GM12878 (cell line): ENCODE measurements at places on chromosomes 7 and 10.

- no peak overlapping the region for H3K27ac ChIP-seq
- no peaks in the 10 kb centered on the region for H3K36me3 ChIP-seq
- no peaks in the 10 kb centered on the region; the same call in 1 of the 2 replicates for H3K27me3 ChIP-seq
- no peak for DNase-seq
Measured at GRCh38 chr7:134372858-134373257, 56.1 kb upstream of the SLC35B4 start.

GRCh38 chr7:39616138-39616537 lies 7.2 kb upstream of the RALA start:
- H3K27me3 ChIP-seq: no peaks in the 10 kb centered on the region
- no peak for DNase-seq
- no peaks in the 10 kb centered on the region for H3K36me3 ChIP-seq
- H3K4me1 ChIP-seq: peaks cover 1% of the 10 kb centered on the region; the same call in 1 of the 2 replicates

- no peak overlapping the region for H3K27ac ChIP-seq
- no peak overlapping the region for H3K4me3 ChIP-seq
- no peak for DNase-seq
Measured at GRCh38 chr7:146878901-146879300, 762.3 kb downstream of the CNTNAP2 start.

DNA sequence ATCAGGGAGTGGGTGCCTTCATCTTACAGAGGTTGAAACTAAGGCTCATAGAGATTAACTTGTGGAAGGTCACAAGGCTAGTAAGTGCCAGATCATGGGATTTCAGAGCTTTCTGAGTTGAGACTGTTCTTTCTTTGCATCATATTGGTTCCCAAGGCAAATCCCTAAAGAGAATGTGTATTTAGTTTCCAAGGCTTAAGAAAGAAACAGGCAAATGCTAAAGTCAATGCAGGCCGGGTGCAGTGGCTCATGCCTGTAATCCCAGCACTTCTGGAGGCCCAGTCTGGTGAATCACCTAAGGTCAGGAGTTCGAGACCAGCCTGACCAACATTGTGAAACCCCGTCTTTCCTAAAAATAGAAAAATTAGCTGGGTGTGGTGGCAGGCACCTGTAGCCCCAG lies 19.8 kb downstream of the CDK1 start:
- no peak overlapping the region for H3K27ac ChIP-seq
- no peak overlapping the region for H3K4me3 ChIP-seq
- no peaks in the 10 kb centered on the region for H3K4me1 ChIP-seq
- H3K27me3 ChIP-seq: no peaks in the 10 kb centered on the region
- no peak for DNase-seq
- H3K36me3 ChIP-seq: peaks cover 1% of the 10 kb centered on the region

DNA sequence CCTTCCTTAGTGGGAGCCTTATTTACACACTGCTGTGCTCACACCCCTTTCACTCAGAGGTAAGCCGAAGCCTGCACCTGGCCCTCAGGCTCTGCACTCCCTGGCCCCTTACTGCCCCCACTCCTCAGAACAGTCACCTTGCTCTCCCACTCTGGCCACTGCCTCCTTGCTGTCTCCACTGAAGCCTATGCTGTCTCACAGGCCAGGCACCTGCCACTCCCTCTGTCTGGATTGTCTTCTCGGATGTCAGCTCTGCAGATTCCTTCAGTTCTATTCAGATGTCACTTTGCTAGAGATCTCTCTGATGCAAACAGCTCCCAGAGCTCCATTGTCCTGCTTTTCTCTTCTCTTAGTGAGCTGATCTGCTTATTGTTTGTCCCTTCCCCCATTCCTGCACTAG lies 390.7 kb downstream of the DPP6 start:
- H3K27ac ChIP-seq: no peak overlapping the region
- no peaks in the 10 kb centered on the region for H3K27me3 ChIP-seq
- no peaks in the 10 kb centered on the region for H3K36me3 ChIP-seq
- no peak for DNase-seq
- no peaks in the 10 kb centered on the region for H3K4me1 ChIP-seq
- H3K4me3 ChIP-seq: no peak overlapping the region

DNA sequence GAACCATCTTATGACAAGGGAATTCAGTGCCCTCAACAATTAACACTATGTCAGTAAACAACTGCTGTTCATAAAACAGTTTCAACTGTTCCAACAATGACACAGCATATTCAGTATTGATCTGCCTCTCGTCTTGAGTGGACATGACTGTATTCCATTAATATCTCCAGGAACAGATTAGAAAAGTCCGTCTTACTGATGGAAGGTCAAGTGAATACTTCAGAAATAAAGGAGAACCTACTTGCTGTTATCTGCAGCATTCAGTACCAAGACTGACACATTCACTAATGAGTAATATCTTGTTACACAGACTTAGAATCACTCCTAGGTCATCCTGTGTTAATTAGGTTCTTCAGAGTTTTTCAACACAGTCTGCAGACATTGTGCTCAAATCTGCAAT lies 12.1 kb downstream of the KBTBD2 start:
- no peak for DNase-seq
- no peaks in the 10 kb centered on the region for H3K4me1 ChIP-seq
- H3K4me3 ChIP-seq: no peak overlapping the region
- no peaks in the 10 kb centered on the region for H3K27me3 ChIP-seq
- H3K36me3 ChIP-seq: peaks cover 2% of the 10 kb centered on the region; the same call in 1 of the 2 replicates

- H3K36me3 ChIP-seq: no peaks in the 10 kb centered on the region
- H3K27ac ChIP-seq: no peak overlapping the region
- no peaks in the 10 kb centered on the region for H3K27me3 ChIP-seq
- DNase-seq: no peak
Measured at GRCh38 chr10:11743461-11744338, 1.5 kb downstream of the ECHDC3 start.

GRCh38 chr10:22320591-22321155 lies at the start of gene BMI1:
Gene BMI1, plus strand, starts transcription at chr10:22321099. Its CDS starts 5,351 bp downstream, at chr10:22326450.
- H3K4me1 ChIP-seq: peaks cover 25% of the 10 kb centered on the region
- peak within 1 kb of the TSS; percentile 83 for H3K4me3 ChIP-seq
- no peaks in the 10 kb centered on the region for H3K36me3 ChIP-seq
- H3K27me3 ChIP-seq: peaks cover 3% of the 10 kb centered on the region
- peak within 1 kb of the TSS; percentile 33; the same call in 1 of the 2 replicates for H3K27ac ChIP-seq
- DNase-seq: no peak

DNA sequence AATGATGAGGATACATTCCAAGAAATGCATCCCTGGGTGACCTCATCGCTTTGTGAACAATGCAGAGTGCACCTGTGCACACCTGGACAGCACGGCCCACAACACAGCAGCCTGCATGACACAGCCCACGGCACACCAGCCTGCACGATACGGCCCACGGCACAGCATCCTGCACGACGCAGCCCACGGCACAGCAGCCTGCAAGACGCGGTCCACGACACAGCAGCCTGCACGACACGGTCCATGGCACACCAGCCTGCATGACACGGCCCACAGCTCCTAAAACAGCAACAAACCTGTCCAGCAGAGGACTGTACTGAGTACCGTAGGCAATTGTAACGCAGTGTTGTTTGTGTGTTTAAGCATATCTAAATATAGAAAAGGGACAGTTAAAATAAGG lies 134.7 kb upstream of the PPP2R2D start:
- no peaks in the 10 kb centered on the region for H3K36me3 ChIP-seq
- no peak overlapping the region for H3K27ac ChIP-seq
- H3K27me3 ChIP-seq: no peaks in the 10 kb centered on the region
- no peak overlapping the region for H3K4me3 ChIP-seq
- no peaks in the 10 kb centered on the region for H3K4me1 ChIP-seq

DNA sequence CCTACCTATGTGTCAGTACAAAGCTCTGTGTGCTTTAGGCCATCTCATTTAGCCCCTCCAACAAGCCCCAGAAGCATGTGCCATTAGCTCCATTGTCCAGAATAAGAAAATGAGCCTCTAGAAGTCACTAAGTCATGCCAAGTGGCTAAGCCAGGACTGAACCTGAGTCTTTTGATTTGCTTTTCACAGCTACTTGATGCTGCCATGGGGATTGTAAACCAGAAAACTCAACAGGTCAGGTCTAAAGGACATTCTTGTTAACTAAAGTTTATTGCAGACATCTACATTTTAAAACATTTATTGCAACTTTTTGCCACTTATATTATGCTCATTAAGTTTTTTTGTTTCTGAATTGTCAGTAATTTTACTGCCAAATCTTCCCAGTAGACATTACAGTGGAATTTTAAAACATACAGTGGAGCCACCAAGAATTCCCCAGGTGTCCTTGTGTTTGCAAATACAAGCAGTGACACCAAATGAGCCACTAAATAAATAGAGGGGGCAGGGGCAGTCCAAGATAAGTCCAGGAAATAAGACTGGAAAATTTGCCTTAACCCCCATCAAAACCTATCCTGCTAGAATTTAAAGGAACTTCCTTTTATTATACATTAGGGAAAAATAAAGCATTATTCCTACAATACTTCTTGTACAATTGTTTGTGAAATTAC lies 115.9 kb downstream of the RAPGEF5 start:
- DNase-seq: no peak
- H3K27ac ChIP-seq: no peak overlapping the region
- H3K27me3 ChIP-seq: no peaks in the 10 kb centered on the region
- no peaks in the 10 kb centered on the region for H3K36me3 ChIP-seq
- no peak overlapping the region for H3K4me3 ChIP-seq

GRCh38 chr10:78892338-78893176 lies 176.2 kb upstream of the ZMIZ1 start:
- peaks cover 6% of the 10 kb centered on the region for H3K27me3 ChIP-seq
- H3K36me3 ChIP-seq: no peaks in the 10 kb centered on the region
- H3K4me1 ChIP-seq: no peaks in the 10 kb centered on the region
- no peak overlapping the region for H3K4me3 ChIP-seq
- H3K27ac ChIP-seq: no peak overlapping the region

DNA sequence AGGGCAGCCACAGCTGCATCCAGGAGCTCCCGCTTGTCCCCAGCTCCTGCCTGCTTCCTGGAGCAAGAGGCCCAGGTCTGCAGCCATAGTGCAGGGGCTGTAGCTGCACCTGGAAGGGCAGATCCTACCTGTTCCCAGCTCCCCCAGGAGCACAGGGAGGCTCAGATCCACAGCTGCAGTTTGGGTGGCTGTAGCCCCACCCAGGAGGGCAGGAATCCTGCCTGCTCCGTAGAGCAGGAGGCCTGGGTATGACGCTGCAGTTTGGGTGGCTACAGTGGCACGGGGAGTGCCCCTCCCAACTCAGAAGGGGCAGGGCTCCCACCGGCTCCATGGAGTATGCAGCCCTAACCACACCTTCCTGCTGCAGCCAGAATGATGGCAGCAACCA lies 26.7 kb upstream of the CDCA7L start:
- no peak overlapping the region for H3K27ac ChIP-seq
- no peak for DNase-seq
- peaks cover 6% of the 10 kb centered on the region for H3K4me1 ChIP-seq
- H3K4me3 ChIP-seq: no peak overlapping the region

GRCh38 chr7:13948019-13948801 lies 41.3 kb downstream of the ETV1 start:
- no peaks in the 10 kb centered on the region for H3K27me3 ChIP-seq
- no peak for DNase-seq
- H3K27ac ChIP-seq: no peak overlapping the region
- no peaks in the 10 kb centered on the region for H3K4me1 ChIP-seq
